Endothelial cell (in vitro differentiated cells): ENCODE measurements at places on chromosomes 16 and 17. TPM values are rescaled to one million over a fixed set of nuclear protein-coding genes. Genes with fewer than 3 reads are reported as not detected.
A peak's percentile ranks its signal among the peaks of the same experiment; 100 is the strongest.

GRCh38 chr17:59638553-59638952 is 18.9 kb downstream of the CLTC start:
- H3K27me3 ChIP-seq: no peaks in the 10 kb centered on the region
- no peak overlapping the region for H3K4me3 ChIP-seq
- no peak overlapping the region for H3K27ac ChIP-seq

- H3K4me1 ChIP-seq: peaks cover 5% of the 10 kb centered on the region
- H3K27me3 ChIP-seq: no peaks in the 10 kb centered on the region
- no peak for DNase-seq
- no peak overlapping the region for H3K27ac ChIP-seq
- H3K4me3 ChIP-seq: no peak overlapping the region
Measured at GRCh38 chr16:78446992-78447563, 347.6 kb downstream of the WWOX start.

DNA sequence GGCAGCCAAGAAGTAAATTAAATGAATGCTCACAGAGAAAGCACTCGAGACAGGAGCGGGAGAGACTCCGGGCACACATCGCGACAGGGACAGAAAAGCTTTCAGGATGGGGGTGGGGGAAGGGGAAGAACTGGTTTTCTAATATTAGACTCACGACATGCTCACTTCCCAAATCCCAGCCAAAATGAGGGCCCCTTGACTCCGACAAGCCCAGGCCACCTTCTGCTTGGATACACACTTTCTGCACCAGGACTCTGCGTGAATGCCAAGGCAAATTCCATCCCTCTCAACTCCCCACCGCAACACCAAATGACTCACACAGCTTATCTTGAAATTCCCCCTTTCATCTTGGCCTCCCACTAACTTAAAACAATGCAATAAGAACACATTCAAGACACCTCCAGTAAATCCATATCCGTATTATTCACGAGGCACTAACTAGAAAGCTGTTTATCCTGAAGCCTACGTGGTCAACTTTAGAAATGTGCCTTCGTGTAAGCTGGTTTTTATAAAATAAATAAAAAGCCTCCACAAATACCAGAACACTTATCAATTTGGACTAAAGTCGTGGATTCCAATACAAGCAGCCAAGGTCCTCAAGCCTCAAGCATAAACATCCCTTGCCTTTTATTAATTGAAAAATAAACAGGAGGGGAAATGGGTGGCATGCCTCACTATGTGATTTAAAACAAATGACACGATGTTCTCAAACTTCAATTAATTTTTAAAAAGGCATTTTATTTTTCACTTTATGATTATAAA is 46.1 kb downstream of the NXN start:
- H3K27me3 ChIP-seq: no peaks in the 10 kb centered on the region
- peak overlapping the region; percentile 83 for H3K27ac ChIP-seq
- H3K36me3 ChIP-seq: no peaks in the 10 kb centered on the region
- no peak overlapping the region for H3K4me3 ChIP-seq
- DNase-seq: no peak

DNA sequence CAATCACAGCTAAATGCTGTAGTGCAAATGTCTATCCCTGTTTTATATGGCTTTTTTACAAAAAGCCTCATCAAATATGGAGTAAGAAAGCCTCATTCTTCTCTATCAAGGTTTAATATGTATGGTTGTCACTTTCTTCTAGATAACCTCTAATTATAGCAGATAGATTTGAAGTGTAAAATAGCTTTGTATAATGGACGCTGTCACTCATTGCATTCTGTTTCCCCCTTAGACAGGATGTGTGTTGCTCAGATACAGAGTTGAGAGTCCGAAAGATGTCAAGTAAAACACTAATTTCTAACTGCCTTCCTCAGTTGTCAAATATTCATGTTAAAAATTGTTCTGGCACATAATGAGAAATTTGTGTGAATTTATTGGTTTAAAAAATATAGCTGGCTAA is 88.0 kb downstream of the NLK start:
- H3K4me3 ChIP-seq: no peak overlapping the region
- peaks cover 9% of the 10 kb centered on the region for H3K36me3 ChIP-seq
- peaks cover 8% of the 10 kb centered on the region for H3K4me1 ChIP-seq
- H3K27me3 ChIP-seq: no peaks in the 10 kb centered on the region
- DNase-seq: no peak

DNA sequence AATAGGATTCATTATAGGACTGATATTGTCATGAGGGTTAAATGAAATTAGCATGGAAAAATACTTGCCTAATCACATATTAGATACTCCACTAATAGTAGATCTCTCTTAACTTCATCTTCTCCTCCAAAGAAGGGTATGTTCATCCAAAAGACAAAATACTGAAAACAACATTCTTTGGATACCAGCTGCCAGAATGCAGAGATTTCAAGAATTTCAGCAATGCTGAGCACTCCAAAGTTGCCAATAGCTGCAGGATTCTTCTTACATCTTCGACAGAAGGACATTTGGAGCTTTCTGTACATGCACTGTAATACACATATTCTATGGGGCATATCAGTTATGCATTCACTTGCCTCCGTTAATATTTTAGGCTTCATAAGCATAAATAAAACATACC is 436.5 kb downstream of the HAPSTR1 start:
- no peak overlapping the region for H3K4me3 ChIP-seq
- H3K4me1 ChIP-seq: peaks cover 3% of the 10 kb centered on the region
- H3K27ac ChIP-seq: no peak overlapping the region
- no peaks in the 10 kb centered on the region for H3K27me3 ChIP-seq
- H3K36me3 ChIP-seq: no peaks in the 10 kb centered on the region
- no peak for DNase-seq

DNA sequence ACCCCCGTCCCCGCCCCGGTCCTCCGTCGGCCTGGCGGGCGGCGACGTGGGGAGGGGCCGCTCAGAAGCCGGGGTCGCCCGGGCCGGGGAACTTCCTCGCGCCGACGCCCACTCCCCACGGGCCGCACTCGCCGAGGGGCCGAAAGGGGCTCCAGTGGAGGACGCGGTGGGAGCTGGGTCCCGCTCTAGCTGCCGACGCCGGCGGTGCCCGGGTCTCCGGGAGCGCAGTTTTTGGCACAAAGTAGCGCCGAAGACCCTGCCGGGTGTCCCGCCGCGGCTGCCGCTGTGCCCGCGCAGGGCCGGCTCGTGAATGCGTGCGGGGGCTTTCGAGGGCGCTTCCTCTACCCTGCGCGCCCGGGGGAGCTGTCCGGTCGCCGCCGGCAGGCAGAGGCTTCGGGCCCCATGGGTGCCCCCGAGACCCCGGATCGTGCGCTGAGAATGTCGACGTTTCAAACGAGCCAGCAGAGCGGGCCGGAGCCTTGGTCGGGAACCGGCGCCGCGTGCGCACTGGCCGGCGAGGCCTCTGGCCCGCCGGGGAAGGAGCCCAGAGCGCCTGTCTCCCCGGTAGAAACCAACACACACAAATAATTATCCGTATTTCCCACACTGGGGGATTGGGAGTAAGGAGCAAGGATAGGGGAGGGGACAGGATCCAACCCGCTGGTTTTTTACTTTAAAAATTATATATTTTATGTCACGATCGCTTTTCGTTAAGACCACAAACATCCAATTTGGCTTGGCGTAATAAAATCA is 46.6 kb upstream of the SLC38A10 start:
- no peak for DNase-seq
- peaks cover 16% of the 10 kb centered on the region for H3K36me3 ChIP-seq
- H3K27ac ChIP-seq: peak overlapping the region; percentile 91
- H3K4me1 ChIP-seq: peaks cover 19% of the 10 kb centered on the region
- H3K4me3 ChIP-seq: peak overlapping the region; percentile 91

DNA sequence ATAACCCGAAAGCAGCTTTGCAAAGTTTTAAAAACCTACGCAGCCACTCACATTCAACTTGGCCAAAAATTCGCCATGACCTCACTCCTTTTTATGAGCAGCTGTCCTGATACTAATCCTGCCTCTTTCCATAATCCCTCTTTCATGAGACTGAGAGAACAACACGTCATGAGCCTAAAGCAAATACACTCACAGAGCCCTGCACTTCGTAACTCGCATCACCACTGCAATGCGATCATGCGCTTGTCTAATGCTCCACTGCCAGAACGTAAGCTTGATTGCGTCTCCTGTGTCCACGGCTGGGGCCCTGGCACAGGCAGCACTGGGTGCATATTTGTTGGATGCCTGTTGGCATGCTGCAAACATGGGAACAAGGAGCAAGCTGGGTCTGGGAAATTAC is 36.2 kb downstream of the CDRT4 start:
- peaks cover 11% of the 10 kb centered on the region for H3K4me1 ChIP-seq
- H3K27me3 ChIP-seq: peaks cover 2% of the 10 kb centered on the region
- no peak overlapping the region for H3K4me3 ChIP-seq
- H3K27ac ChIP-seq: no peak overlapping the region

- no peak overlapping the region for H3K27ac ChIP-seq
- H3K27me3 ChIP-seq: peaks cover 22% of the 10 kb centered on the region
- no peak for DNase-seq
- peaks cover 34% of the 10 kb centered on the region for H3K4me1 ChIP-seq
- no peak overlapping the region for H3K4me3 ChIP-seq
Measured at GRCh38 chr17:40092581-40092980, 7.8 kb downstream of the NR1D1 start.

DNA sequence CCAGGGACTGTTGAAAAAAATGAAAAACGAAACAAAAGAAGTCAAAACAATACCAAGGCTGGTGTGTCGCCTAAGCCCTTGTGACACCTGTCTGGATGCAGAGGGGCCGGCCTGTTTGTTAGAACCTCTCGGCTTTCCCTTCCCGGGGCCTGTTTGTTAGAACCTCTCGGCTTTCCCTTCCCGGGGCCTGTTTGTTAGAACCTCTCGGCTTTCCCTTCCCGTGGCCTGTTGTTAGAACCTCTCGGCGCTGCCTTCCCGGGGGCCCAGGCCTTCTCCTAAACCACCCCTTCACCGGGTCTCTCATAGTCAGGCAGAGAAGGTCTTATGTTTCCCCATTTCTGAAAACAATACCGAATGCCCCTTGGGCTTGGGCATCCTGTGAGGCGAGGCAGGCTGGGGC is 180.0 kb downstream of the BANP start:
- DNase-seq: no peak
- H3K27me3 ChIP-seq: peaks cover 1% of the 10 kb centered on the region
- no peaks in the 10 kb centered on the region for H3K36me3 ChIP-seq
- H3K4me3 ChIP-seq: no peak overlapping the region
- H3K27ac ChIP-seq: no peak overlapping the region
- H3K4me1 ChIP-seq: no peaks in the 10 kb centered on the region

DNA sequence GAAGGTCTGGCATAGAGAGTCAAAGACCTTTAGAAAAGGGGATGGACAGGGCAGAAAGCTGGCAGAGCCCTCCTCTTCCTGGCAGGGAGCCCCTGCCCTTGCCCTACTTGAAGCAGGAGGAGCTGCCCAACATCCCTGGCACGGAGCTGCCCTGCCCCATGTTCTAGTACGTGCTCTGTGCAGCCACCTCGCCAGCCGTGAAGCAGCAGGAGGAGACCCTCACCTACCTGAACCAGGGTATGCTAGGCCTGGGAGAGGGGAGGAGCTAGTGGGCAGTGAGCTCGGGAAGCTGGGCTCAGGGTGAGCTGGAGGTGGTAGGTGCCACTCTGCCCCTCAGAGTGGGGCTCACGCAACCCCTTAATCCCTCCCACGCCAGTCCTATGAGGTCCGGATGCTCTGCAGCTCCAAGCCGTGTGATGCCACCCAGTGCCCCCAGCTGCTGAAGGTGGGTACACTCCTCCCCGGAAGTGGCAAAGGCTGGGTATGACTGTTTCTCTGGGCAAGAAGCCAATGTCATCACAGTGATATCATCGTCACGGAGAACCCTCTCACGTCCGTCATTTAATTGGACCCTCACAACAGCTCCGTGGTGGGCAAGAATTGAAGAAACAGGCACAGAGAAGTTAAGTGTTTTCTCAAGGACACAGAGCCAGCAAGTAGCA is 12.7 kb upstream of the STAC2 start:
- DNase-seq: no peak
- H3K27me3 ChIP-seq: peaks cover 6% of the 10 kb centered on the region
- no peak overlapping the region for H3K27ac ChIP-seq
- H3K4me1 ChIP-seq: no peaks in the 10 kb centered on the region
- H3K4me3 ChIP-seq: no peak overlapping the region

Gene TP53TG3B
- not detected for total RNA-seq

Gene PRRT2
- total RNA-seq: 15.0 TPM

Gene ZNF174
- total RNA-seq: 10.3 TPM

Gene KCNAB3
- 1.6 TPM for total RNA-seq

Gene ABCA9
- total RNA-seq: 0.23 TPM

Gene DPEP2NB
- not detected for total RNA-seq

Gene ASPSCR1
- 25.6 TPM for total RNA-seq
